ENCODE measurements at places on chromosomes 12 and 14.

DNA sequence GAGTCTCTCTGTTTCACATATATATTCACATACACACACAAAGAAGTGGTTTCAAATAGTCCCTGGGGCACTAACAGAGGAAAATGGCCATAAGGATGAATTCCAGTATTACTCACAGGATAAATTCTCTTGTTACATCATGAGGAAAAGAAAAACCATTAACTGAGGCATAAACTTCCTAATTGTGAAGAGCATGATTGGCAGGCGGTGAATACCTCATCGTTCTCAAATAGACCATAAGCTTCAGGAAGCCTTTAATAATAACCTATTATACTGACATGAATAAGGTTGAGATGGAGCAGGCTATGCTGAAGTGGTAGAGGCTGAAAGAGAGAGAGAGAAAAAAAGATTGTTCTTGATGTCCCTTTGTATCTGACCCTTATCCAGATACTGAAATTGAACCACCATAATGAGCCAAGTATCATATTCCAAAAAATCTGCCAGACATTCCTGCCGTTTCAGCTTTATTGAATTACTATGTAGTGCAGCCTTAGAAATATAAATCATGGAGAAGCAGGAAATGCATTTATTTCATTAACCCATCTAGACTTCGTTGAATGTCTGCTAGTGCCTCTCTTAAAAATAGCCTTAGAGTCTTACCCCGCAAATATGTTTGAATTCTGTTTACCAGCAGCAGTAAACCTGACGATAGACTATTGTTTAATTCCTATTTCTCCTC, 86.8 kb downstream of the NUAK1 start:
- DNase-seq: no peak

- DNase-seq: no peak
These were observed 5.4 kb downstream of the SOX5 start for GRCh38 chr12:23944067-23944466.

DNA sequence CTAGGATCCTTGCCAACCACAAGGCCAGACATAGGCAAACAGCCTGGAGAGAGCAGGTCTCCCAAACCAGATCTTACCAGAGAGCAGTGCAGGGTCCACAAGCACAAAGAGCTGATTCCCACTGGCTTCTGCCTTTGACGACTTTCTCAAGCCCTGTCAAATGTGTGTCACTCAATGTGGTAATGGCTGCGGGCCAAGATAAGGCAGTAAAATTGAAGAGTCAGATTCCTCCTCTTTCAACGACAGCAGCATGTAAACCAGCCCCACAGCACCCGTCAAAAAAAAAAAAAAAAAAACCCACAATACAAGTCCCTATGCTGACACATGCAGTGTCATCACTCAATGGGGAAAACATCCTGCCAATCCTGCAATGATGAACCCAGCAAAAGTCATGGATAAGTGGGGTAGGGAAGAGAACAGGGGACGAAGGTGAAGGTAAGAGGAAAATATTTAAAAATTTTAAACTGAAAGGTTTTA, at the start of gene STON2:
Gene STON2 (minus strand): TSS at position 123 of the 477 bp plus-strand sequence. CDS start 1,942 bp downstream, outside the sequence.
- DNase-seq: peak; percentile 52

- DNase-seq: no peak
These were observed 20.4 kb upstream of the LRFN5 start for GRCh38 chr14:41586237-41586636.

DNA sequence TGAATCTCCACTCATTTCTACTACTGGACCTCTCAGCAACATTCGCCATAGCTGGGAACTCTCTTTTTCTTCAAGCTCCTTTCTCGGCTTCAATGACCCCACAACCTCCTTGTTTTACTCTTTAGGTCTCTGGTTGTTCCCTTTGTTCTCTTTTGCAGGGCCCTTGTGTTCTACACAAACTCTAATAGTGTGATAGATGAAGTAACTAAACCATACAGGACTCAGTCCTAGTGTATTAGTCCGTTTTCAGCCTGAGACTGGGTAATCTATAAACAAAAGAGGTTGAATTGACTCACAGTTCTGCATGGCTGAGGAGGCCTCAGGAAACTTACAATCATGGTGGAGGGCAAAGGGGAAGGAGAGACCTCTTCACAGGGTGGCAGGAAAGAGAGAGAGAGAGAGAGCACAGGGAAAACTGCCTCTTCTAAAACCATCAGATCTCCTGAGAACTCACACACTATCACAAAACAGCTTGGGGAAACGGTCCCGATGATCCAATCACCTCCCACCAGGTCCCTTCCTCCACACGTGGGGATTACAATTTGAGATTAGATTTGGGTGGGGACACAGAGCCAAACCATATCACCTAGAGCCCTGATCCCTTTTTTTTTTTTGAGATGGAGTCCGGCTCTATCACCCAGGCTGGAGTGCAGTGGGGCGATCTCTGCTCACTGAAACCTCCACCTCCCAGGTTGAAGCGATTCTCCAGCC, 32.0 kb upstream of the WNK1 start:
- DNase-seq: no peak

GRCh38 chr14:35760143-35760542, 49.0 kb downstream of the RALGAPA1 start:
- DNase-seq: no peak

DNA sequence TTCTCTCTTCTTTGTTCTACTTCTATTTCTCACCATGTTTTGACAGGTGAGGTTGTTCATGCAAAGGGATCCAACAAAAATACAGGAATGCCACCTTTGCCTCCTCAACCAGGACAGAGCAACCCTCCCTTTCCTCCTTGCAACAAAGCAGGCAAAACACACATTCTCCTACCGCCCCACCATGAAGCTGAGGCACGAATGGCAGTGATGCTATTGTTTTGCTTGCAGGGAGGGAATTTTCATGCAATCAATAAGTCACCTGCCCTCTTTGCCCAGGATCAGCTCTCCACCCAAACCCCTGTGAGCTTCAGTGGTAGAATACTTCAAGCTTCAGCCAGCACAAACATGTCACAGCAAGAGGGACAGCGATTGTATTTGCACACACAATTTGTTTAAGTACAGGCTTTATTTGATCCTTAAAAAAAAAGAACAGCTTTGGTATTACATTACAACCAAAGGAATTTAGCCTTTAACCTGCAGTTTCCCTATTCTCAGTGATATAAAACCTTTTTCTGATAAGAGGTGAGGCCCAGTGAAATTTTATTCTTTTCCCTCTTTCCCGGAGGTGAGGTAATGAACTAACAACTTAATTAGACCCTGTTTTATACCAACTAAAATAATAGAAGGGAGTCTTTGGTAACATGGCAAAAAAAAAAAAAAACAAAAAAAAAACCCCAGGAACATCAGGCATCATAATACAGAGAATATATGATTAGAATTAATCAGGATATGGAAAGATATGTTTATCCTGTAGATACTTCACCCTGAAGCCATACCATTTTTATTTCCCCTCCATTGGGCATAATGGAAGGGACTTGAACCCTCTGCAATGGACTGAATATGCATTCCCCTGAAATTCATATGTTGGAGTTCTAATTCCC, 87.0 kb upstream of the EEA1 start:
- DNase-seq: no peak
